ENCODE measurements at places on chromosomes 6 and 20.

DNA sequence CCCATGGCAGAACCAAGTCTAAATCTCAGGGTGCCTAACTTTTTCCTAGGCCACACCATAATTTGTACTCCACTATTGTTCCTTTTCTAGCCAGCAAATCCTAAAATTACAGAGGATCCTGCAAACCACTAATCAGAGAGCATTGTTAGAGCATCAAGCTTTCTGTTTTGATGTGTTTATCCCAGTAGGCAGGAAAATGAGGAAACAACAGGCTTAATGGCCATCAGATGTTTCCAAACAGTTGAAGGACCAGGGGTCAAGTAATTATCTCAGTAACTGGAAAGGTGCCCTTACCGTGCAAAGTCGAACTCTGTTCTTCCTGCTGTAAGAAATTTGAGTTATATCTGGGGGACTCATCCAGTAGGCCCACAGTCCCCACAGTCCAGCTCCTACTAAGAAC lies 58.7 kb downstream of the RALY start:
- no peak for DNase-seq

DNA sequence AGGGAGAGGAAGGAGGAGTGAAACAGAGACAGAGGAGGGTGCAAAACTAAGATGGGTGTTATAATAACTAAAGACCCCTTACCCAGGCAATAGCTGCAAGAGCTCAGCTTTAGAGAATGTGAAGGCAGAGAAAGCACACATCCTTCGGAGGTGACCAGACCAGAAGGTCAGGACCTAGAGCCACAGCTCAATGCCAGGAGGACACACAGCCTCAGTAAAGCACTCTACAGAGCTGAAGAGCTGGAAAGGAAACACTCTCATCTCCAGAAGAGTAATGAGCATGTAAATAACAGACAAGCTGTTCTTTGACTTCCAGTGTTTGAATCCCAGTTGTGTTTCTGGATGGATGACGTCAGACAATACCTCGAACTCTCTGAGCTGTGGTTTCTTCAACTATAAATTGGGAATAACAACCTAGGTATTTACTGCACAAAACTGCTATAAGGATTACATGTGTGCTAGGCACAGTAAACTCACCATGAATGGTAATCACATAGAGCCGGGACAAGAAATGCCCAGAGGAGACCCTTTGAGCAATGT lies 63.2 kb downstream of the MAP3K5 start:
- no peak for DNase-seq

GRCh38 chr6:134795001-134795400 lies 154.9 kb downstream of the ALDH8A1 start:
- DNase-seq: no peak

DNA sequence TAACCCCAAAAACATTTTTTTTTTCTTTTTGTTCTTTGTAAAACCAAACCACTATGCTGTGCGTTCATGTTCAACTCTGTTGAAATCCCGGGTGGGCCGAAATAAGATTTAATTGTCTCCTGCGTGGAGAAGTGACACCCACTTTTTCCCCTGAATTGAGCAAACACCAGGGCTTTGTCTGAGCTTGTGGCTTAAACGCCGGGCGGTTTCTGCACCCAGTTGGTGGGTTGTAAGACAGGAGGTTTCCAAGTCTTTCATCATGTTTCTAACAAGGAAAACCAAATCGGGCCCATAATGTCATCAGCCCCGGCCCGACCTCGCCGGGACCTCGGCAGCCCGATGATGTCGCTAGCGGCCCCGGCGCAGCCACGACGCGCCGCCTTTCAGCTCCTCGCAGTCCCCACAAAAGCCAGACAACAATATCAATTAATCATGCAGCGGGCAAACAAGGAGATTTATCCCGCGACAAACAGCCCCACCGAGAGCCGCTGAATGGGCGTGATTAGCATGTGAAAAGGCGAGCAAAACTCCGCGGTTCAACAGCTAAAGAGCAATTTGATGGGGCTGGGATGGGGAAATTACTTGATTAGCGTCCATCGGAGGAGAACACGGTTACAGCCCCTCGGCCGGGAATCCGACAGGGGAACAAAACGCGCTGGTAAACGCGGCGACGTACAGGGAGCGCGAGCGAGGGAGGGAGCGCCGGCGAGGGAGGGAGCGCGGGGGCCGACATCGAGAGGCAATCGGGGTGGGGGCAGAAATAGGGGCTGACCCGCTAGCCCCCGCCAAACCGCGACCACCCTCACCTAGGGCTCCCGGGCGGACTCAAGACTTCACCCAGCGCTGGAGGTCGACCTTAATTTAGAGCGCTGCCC lies 5.3 kb downstream of the LINC00237 start:
- DNase-seq: no peak

GRCh38 chr20:35560105-35560511 lies 18.2 kb downstream of the ERGIC3 start:
- DNase-seq: no peak

DNA sequence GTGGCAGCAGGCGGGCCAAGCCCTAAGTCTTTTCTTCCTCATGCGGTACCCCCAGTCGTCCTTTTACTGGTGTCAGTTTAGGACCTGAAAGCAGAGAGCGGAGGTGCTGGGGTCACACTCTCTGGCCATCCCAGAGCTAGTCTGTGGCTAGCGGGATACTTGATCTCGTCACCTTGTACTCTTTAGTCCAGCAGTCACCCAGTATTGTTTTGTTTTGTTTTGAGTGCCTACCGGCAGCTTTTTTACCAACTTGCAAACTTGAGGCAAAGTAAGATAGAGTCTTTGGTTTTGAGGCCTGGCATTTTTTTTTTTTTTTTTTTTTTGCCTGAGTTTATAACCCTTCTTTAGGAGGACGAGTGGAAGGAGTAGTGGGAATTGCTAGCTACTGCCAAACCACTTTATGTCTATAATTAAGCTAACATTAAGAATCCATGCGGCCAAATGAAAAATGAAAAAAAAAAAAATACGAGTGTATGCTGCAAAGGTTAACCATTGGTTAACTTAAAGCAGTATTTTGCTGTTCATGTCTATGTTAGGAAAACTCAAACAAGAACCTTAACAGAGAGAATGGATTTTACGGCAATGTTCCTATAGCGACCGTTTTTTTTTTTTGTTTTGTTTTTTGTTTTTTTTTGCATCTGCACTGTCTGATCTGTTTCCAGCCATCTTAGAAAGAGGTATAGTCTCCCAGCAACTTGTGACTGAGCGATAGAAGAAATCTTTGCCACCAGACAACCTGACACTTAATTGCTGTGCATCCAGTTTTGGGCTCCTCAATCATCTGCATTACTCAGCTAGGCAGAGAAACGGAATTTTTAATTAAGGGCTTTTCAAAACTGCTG lies 56.9 kb downstream of the FAM217A start:
- peak; percentile 39 for DNase-seq

DNA sequence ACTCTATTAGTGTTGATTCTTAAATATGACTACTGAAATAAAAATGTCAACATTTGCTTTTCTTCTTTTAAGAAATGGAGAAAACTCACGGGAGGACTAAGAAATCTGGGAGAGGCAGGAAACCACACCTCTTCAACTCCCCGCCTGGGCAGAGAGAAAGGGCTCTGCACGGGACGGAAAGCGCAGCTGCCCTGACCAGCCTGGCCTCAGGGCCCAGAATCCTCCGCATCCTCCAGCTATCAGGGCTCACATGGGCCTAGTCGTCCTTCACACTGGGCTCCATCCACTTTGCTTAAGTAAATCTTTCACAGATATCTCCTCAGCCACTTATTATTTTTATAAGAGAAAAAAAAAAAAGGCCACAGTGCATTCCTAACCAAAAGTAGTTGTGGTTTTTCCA lies 215.1 kb downstream of the TBXT start:
- DNase-seq: no peak

DNA sequence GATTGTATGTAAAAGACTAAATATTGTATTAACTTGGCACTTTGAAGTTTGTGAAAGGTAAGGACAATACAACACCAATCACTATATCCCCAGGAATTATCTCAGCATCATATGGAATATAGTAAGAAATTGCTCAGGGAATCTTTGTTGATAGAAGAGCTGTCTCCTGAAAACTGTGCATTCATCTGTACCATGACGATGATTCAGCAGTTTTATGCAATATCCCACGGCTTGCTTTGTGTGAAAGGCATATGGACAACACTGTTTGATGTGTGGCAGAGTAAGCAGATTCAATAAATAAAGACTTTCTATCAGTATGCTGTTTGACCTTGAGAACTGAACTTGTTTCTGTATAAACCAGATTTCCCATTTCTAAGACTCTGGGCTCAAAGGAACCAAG lies 147.5 kb upstream of the PLN start:
- no peak for DNase-seq

GRCh38 chr6:88380618-88381288 lies 214.6 kb upstream of the CNR1 start:
- DNase-seq: peak; percentile 28

DNA sequence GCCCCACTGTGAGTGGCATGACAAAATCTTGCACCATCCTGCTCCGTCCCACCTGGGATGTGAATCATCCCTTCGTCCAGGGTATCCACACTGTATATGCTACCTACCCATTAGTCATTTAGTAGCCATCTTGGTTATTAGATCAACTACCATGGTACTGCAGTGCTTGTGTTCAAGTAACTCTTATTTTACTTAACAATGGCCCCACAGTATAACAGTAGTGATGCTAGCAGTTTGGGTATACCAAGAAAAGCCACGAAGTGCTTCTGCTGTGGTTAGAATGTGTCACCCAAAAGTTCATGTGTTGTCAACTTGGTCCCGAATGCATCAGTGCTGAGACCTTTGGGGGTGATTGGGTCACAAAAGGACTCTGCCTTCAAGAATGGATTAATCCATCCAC lies 11.7 kb downstream of the OSER1 start:
- no peak for DNase-seq

- no peak for DNase-seq
Measured at GRCh38 chr20:11672959-11673358, 244.7 kb upstream of the BTBD3 start.

- no peak for DNase-seq
Measured at GRCh38 chr6:55082021-55082420, 92.3 kb upstream of the HCRTR2 start.

- DNase-seq: no peak
Measured at GRCh38 chr20:41154436-41155176, 17.3 kb downstream of the PLCG1 start.

DNA sequence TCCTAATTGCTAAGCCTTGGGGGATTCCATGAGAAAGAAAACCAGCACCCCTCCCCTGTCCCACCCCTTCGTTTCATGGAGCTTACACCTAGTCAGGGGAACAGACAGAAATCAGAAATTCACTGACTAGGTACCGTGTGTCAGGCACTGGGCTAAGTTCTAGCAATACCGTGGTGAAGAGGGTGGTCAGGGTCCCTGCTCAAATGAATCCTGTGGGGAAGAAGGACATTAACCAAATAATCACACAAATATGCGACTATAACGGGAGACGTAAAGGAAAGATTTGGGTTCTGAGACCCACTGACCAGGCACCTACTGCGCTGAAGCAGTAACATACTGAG lies 65.1 kb upstream of the TOP1 start:
- DNase-seq: no peak

DNA sequence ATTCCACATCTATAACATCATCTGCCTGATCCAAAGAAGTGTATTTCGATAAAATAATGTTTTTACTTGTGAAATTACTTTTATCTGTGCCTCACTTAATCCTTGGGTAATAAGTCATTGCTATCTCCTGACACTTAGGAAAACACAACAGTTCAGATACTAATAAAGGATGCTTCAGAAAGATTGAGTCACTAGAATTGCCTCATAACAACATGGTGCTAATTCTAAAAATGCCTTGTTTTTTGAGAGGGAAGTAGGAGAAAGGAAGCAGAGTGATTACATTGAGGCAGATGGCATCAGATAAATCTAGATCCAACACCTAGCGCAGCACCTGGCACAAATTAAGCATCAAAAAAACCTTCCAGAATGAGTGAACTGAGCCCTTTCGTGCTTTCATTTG lies 69.0 kb downstream of the NCOA7 start:
- DNase-seq: peak; percentile 2
